ENCODE measurements at places on chromosomes 13 and 19.

GRCh38 chr13:97975280-97975847 is 21.9 kb downstream of the IPO5 start:
- no peak for DNase-seq

DNA sequence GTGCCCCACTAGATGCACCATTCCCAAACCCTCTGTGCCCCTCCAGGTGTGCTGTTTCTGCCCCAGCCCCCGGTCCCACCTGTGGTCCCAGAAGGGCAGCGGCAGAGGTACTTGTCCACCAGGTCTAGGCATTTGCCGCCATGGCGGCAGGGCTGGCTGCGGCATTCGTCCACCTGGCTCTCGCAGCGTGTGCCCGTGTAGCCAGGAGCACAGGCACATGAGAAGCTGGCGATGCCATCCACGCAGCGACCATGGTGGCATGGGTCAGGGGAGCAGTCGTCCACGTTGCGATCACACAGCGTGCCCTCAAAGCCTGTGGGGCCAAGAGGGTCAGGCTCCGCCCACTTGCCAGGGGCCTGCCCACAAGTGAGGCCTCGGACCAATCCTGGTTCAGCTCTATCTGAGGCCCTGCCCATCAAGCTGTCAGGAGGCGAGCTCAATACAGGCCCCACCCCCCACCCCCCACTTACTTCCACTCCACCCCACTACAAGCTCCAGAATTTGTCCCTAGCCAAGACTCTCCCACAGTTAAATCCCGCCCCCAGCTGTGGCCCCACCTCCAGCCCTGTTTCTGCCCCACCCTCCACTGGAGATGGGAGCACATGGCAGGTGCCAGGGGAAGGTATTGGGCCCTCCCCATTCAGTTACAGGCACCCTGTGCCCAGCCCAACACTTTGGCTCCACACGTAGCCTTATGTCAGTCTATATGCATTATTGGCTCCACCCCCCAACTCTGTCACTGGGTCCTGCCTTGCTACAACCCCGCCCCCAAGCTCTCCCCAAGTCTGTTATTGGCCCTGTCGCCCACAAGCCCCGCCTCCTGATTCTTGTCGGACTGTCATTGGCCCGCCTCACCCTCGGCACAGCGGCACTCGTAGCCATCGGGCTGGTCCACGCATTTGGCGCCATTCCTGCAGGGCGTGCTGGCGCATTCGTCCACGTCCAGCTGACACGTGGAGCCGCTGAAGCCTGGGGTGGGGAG is 13.5 kb downstream of the NOTCH3 start:
- DNase-seq: no peak

DNA sequence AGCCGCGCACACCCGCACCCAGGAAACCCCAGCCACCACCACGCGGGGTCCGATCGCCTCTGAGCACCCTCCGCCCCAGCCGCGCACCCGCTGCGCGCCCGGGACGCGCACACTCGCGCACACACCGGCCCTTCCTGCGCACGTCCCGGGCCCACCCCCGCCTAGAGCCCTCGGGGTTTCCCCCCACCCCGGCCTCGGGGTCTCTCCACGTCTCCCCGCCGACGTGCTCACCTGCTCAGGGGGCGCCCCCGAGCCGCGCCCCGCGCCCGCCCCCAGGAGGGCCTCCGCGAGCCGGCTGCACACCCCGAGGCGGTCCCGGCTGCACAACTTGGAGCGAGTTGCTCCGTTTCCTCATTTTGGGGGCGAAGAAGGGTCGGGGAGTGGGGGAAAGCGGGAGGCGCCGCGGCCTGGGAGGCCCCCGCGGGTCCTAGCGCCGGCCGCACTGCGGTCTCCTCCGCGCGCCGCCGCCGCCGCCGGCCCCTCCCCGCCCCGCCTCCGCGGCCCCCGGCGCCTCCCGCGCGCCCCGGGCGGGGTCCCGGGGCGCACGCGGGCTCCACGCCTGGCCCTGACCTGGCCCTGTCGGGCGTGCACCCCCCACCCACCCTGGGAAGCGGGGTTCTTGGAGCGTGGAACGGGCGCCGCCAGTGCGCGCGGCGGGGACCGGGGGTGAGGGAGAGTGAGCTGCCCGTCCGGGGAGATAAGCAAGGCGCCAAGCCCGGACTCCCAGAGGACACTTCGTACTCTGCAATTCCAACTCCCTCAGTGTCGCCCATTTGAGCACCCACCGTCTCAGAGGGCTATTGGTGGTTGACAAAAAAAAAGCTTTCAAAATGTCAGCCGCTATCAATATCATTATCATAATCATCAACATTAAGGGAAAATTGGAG is at the start of gene MATK:
MATK (minus strand) TSS at position 444 of the 887 bp plus-strand sequence. CDS start 1,246 bp downstream, outside the sequence.
- no peak for DNase-seq

GRCh38 chr13:94710881-94711560 is 1.3 kb downstream of the SOX21 start:
- DNase-seq: no peak

- no peak for DNase-seq
These were observed 91.8 kb downstream of the WTIP start for GRCh38 chr19:34573226-34573864.

DNA sequence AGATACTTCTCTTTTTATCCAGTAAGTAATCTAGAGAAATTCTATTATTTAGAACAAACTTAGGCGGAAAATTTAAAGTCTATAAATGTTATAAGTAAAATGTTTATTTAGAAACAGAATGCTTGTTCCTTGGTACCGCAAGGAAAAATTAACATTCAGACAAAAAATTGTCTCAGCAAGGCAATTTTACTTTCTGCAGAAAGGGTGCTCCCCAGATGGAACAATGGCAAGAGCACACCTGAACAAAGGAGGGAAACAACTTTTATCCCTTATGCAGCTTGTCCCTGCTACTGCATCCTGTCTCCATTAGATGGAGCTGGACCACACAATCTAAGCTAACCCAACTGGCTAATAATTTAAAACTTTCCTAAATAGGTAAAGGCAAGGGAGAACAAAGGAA is 6.5 kb upstream of the ZNF708 start:
- no peak for DNase-seq

DNA sequence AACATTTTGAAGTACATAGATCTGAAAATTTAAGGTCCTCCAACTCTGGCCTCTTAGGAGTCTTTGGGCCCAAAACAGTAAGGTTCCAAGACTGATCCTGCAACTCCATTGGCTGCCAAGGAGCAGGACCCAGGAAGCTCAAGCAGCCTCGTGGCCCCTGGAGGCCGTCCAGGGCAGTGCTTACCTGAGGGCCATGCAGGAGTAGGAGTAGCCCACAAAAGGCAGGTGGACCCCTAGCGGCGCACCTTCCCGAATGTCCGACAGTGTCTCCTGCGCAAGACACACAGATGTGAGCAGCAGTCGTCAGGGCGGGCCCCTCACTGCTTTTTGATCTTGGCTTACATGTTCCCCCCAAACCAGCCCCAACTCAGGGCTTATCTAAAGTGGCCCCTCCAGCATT is 5.7 kb upstream of the SIX5 start:
- DNase-seq: no peak

GRCh38 chr13:55440465-55441085 is 1700.1 kb upstream of the PRR20A start:
- no peak for DNase-seq

DNA sequence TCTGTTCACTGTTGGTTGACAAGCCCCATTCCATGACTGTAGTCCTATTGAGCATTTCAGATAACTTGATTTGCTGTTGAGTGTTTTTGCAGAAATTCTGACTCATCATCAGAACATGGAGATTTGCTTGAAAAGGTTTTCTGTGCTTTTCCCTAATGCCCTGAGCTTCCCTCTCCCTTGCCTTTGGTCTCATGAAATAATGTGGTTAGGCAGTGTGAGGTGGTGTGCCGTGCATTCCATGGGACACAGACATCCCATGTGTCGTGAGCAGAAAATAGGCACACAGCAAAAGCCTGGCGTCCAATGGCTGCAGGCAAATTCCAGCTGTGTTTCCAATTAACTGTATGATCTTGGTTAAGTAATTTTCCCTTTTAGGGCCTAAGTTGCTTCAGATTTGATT is 197.4 kb downstream of the DLEU7 start:
- no peak for DNase-seq

GRCh38 chr13:55160867-55161266 is 1979.9 kb upstream of the PRR20A start:
- no peak for DNase-seq

Measured in T-helper 1 cell (primary cell).